ENCODE measurements at places on chromosomes 3 and 15.

GRCh38 chr3:196501316-196502044 lies 2.1 kb downstream of the RNF168 start:
- no peak for DNase-seq

GRCh38 chr3:7917443-7918151 lies 584.0 kb upstream of the LMCD1 start:
- no peak for DNase-seq

- DNase-seq: no peak
Measured at GRCh38 chr3:59981377-59981776, 931.6 kb upstream of the CFAP20DC start.

DNA sequence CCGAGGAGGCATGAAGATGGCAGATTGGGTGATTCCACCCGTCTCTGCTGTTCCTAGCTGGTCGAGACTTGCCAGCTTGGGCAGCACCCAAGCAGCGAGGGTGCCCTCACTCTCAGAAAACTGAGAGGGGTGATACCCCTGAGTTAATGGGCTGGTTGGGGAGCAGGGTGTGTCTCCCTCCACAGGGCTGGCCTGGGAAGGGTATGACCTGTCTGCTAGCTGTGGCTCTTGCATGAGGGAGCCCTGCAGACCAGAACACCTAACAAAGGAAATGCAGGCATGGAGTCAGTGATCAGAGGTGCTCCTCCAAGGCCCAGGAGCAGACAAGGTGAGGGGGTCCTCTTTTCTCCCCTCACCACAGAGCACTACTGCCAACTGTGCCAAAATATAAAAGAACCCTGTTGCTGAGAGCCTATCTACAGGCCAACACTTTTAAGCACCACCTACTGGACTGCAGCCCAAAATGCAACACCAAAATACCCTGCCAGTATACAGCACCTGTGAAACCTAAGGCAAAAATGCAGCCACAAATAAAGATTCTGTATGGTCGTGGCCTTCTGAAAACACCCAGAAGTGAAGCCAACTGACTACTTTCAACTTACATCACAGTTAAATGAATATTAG lies 35.8 kb upstream of the PPM1L start:
- DNase-seq: no peak

GRCh38 chr3:9170851-9171160 lies 78.6 kb downstream of the SRGAP3 start:
- DNase-seq: no peak

DNA sequence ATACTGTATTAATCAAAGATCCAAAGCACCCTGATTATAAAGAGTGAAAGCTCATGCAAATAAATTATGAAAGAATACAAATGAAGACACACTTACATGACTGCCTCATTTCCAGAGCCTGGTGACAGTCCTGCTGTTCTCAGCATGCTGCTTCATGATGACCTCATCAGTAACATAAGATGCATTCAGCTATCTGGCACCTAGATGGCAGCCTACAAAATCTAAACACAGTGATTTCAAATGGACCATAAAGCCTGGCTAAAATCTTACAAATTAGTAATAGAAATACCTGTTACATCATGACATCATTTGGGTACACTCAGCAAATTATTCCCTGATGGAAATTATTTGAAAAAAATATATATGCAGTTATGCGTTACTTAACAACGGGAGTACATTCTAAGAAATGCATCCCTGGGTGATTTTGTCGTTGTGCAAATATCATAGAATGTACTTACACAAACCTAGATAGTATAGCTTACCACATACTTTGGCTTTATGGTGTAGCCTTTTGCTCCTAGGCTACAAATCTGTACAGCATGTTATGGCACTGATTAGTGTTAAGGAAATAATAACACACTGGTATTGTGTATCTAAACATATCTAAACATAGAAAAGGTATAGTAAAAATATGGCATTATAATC lies 207.2 kb downstream of the EPHA3 start:
- DNase-seq: no peak

DNA sequence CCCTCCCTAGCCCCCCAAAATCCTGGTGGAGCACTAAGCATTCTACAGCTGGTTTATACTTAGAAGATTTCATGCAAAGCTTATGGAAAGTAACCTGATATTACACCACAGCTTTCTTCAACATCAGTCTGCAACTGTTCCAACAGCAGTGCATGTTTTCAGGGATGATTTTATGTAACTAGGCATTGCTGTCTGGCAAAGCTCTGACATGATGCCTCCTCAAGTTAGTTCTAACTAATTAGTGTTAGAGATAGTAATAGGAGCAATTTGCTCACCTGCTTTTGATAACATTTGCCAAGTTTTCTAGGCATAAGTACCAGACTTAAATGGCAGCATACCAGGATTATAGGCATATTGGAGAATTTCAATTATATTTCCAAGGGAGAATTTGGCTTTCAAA lies 330.3 kb upstream of the SGO1 start:
- DNase-seq: no peak

DNA sequence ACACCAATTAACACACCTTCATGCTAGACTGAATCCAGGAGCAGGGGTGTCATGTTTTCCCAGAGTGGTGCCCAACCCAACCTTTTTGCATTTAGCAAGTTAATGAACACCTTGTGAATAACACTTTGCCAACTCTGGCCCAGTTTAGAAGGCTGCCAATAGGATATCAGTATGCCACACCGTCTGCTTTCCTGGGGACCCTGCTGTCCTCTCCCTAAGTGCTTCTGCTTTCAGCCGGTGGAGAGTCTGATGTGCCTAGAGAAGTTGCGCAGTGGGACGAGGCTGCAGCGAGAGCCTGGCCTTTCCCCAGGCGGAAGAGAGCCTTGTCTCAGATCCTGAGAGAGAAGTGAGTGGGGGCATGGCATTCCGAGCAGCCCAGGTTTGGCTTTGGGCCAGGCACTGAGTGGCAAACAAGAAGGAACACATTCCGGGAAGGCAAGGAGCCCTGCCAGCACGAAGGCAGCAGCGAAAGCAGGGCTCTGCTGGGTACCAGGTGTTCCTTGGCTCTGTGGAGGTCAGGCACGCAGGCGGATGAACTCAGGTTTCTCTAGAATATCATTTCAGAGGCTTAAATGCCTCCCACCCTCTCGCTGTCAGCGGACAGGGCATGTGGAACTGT lies 36.9 kb downstream of the SENP8 start:
- DNase-seq: no peak

DNA sequence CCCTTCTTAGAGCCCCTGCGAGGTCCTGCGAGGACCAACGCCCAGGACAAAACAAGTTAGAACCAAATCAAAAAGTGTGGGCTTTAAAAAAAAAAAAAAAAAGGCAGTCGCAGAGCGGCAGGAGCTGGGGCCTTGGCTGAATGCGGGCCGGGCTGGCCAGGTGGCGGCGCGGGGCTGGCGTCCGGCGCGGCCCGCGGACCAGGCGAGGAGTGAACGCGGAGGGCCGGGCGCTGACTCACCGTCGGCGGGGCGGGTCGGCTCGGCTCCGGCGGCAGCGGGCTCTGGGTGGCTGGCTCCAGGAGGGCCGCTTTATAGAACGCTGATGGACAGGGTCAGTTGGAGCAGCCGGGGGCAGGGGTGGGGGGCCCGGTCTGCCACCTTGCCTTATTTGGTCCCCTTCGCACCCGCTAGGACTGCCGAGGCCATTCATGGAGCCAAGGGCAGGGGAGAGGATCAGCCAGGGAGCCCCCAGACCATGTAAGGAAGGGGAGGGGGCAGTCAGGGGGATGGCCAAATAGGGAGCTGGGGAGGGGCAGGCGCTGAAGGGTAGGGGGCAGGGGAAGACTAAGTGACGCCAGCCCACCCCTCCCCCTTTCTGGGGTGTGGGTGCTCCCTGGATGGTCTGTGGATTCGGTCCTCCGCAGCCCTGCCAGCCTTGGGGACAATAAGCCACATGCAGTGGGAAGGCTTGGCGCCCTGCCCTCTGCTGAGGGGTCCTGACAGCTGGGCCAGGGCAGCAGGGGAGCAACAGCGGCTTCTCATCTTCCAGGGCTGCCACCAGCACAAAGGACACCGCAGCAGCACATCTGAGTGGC lies at the start of gene ACTC1:
Gene ACTC1, minus strand, starts transcription at position 283 of the 815 bp plus-strand sequence. CDS start 741 bp downstream, outside the sequence.
- DNase-seq: no peak

Measured in HL-60 (cell line).